ENCODE measurements at places on chromosomes 16 and 17.

DNA sequence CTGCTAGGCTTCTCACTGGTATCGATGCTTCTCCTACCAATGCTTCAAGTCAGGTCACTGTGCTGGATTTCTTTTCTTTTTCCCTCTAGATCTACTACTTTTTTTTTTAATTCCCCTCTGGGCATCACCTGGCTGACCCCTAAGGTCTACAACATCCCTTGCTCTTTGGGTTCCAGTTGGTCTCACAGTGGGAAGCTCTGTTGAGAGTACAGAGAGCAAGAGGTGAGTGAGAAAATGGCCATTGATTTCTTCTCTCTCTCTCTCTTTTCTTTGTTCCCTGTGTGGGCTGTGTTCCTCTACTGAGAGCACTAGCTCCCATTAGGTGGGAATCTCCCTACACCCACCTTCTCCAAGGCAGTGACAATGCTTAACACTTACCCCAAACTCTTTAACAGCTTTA lies 413.4 kb downstream of the KCNJ2 start:
- no peak for DNase-seq

DNA sequence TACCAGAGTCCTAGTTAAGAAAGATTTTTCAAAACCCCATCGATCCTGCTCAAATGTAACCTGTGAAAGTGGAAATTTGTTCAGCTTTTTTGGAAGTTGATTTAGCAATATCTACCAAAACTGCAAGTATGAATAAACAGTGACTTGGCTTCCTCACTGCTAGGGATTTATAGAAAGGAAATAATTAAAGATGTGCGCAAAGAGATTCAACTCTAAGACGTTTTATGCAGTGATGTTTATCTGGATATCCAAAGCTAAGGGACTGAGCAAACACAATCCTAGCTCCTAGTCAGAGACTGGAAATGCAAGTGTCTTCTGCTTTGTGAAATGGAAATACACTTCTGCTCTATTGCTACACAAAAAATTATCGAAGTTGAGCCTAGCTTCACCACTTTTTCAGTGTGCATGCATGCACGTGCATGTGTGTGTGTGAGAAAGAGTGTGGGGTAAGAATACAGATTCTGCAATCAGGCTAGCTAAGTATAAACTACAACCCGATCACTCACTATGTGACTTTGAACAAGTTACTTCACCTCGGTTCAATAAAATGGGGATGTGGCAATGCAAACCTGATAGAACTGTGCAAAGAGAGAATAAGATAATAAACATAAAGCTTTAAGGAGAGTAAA lies 52.1 kb upstream of the FOXF1 start:
- DNase-seq, result no peak

GRCh38 chr17:73973586-73974409 lies 229.7 kb upstream of the RPL38 start:
- no peak for DNase-seq

DNA sequence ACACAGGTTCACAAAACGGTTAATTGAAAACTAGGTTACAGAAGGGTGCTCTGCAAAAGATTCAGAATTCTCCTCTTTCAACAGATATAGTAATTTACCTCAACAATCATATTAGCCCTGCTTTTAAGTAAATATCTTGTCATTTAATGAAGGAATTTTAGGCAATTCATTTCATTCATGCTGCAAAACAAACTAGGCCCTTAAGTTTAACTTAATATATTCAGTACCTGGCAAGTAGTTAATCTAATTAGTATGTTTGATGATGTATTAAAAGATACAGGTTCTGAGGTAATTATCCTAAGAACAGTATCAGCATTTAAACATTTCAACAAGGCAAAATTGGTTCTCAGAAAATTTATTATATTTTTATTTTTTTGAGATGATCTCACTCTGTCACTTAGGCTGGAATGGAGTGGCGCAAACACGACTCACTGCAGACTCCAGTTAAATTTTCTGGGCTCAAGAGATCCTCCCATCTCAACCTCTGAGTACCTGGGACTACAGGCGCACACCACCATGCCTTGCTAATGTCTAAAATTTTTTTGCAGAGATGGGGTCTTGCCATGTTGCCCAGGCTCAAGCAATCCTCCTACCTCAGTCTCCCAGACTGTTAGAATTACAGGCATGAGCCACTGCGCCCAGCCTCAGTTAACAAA lies 44.9 kb downstream of the SMURF2 start:
- DNase-seq, result no peak

DNA sequence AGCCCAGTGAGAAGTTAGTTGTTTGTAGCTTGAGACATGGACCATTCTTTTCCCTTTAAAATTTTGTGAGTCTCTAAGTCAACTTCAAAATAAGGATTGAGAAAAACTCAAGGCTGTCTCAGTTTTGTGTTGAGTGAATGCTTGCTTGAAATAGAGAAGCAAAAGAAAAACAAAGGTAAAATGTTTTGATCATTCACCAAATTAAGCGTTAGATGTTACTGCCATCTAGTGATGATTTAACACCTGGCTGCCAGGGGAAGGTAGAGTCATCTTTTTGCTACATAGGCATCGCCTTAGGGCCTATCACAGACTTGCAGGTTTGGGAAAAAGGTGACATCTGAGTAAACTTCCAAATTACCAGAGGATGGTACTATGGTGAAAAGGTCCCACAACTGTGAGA lies 74.4 kb downstream of the PCTP start:
- DNase-seq, result no peak

GRCh38 chr16:48560692-48561091 lies 49.3 kb downstream of the N4BP1 start:
- DNase-seq, result no peak

- no peak for DNase-seq
These were observed 2.2 kb downstream of the TIMP2 start for GRCh38 chr17:78922816-78923498.

- no peak for DNase-seq
These were observed 16.1 kb upstream of the CRHR1 start for GRCh38 chr17:45768000-45768399.

- no peak for DNase-seq
These were observed 9.2 kb downstream of the MPV17L start for GRCh38 chr16:15404792-15405191.

DNA sequence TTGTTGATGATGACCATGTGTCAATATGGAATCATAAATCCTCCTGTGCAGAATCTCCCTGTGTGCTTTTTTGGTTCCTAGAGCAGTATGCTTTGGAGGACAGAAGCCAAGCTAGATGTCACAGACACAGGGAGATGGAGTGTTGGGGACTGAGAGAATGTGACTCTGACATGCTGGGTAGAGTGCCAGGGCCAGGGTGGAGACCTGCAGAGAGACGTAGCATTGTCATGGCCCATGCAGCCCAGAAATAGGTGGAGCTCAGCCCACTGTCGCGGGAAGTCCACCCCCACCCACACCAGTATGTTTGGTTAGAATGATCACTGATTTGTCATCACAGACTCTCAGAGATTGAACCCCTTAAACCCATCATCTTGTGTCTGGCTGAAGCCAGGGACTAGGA lies 39.2 kb upstream of the ADCY7 start:
- DNase-seq, result no peak

- DNase-seq, result no peak
These were observed 26.4 kb downstream of the EEF2K start for GRCh38 chr16:22232277-22233036.

GRCh38 chr16:88752386-88753002 lies 32.5 kb downstream of the PIEZO1 start:
- DNase-seq, result no peak

DNA sequence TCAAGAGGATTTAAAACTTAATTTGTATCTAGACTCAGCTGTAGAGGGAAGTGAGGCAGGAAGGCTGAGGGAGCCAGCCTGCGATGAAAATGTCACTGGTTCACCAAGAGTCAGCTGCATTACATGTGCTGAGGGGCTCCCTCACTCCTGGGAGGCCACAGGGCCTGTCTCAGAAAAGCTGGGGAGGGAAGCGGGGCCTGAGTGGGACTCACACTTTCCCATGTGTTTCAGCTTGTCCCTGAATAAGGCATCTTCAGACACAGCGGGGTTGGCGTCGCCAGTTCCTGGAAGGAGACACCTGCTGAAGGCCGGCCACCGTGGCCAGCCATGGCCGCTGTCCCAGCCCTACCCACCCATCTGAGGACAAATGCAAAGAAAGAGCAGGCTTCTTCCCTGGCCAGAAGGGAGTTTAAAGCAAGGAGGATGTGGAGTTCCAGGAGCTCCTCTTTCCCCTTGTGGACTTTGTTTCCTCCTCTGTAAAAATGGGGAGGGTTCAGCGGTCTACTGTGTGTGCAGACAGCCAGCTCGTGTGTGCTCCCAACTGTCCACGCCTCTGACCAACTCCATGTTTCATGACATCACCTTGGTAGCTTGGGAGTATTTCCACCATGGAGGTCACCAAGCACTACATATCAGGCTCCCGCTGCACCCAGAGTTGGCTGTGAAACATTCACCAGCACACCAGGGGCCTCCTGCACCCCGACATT lies 19.2 kb upstream of the MRPS23 start:
- no peak for DNase-seq

DNA sequence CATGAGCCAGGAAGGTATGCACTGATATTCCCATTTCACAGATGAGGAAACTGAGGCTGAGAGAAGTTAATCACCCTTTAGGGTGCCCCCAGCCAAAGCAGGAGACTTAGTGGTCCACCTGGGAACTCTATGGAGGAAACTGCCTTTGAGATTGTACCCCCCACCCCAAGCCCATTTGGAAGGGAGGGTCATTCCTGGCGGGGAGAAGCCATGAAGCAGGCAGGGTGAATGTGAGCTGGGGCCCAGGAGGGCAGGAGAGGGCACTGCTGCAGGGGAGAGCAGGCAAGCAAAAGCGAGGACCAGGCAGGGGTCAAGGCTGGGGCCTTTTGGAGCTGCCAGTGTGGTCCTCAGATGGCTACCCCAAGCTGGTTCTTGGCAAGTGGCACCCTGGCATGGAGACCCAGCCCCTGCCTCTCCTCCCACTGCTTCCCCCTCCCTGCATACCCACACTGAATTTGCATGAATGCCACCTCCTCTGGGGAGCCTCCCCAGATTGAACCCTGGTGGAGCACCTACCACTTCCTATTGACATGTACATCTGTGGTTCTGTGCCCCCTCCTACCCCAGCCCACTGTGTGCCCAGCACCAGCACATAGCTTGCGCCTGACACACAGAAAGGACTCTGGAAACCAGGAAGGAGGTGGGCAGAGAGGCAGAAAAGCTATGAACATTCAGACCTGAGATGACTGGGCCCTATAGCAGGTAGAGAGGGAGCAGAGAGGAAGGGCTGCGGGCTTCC lies 965 bp upstream of the TMC6 start:
- no peak for DNase-seq

GRCh38 chr17:1022278-1023024 lies 25.5 kb downstream of the TIMM22 start:
- no peak for DNase-seq

GRCh38 chr17:14205992-14206461 lies 30.6 kb downstream of the CDRT15 start:
- peak; percentile 46 for DNase-seq

DNA sequence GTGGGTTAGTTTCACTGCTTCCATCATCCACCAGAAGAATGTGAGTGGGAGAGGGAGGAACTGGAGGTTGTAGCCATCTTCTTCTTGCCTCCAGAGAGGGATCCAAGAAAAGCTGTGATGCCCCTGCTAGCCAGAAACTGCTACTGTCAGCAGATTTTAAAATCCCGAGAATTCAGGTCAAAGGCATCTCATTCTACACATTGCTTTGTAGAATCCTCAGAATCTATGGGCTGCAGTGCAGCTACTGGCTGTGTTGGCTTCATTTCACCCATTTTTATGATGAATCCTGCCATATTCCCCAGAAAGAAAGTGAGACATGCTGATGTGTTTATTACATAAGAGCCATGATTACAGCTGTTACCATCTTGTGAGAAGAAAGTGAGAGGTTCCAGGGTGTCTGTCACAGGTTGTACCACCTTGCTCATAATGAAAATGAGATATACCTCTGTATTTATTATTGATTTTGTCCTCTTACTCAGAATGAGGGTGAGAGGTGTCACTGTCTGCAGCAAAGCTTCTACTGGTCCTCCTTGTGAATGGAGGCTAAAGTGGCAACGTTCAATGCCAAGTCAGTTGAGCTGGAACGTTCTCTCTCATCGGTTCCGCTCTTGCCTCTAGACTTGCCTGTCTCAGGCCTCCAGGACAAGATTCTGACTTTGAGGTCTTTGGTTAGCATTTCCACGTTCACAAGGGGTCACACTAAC lies 50.1 kb upstream of the MYH10 start:
- DNase-seq, result no peak

DNA sequence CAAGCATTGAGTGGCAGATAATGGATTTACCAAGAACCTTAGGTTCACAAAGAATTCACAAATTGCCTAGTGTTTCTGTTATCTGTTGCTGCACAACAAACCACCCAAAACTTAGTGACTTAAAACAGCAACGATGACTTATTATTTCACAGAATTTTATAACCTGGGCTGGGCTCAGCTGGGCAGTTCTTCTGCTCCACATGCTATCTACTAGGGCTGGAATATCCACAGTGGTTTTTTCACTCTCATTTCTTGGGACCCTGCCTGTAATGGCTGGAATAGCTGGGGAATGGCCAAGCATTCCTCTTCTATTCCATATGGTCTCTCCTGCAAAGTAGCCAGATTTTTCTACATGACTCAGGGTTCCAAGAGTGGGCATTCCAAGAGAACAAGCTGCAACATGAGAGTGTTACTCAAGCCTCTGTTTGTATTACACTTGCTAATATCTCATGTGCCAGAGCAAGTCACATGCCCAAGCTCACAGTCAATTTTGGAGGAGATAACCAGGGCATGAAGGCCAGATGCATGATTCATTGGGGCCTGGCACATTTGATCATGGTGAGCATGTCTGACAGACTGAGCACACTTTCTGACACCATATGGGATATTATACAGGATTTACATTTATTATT lies 4.9 kb upstream of the PSMD7 start:
- DNase-seq, result no peak

DNA sequence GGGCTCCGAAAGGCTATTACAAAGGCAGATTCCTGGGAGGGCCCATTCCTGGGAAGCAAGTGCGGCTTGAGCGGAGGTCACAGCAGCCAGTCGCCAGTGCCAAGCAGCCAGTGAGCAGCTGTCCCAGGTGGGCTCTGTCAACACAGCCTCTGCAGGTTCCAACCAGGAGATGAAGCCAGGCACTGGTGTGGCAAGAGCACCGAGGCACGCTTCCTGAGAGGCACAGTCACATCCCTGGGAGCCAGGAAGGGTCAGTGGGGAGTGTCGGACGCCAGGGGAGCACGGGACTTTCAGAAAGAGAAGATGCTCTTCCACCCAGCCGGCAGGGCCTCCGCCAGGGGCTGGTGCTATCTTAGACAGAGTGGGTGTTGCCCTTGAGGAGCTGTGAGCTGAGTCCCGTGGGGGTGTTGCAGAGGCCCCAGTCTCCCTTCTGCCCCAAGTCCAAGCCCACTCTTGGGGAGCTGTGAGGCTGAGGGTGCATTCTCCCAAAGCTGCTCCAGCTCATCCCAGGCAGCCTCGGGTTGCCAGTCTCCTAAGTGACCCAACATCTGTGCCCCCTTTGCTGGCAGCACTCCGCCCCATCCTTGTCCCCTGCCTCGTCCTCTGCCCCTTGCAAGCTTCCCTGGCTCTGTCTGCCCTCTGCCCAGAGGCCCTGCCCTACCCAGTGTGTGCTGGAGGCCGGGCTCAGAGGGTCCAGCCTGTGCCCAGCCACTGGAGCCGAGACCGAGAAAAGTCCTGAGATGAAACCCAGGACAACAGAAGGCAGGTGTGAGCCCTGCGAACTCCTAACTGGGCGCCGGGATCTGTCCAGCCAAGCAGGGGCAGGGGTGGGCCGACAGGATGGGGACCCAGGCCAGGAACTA lies 6.6 kb downstream of the UBALD1 start:
- DNase-seq, result no peak

Data from activated CD8-positive, alpha-beta memory T cell treated with anti-CD3 and anti-CD28 coated beads for 4 hours (primary cell).